ENCODE measurements at places on chromosomes 11 and 22.

GRCh38 chr11:15864026-15864805 lies 492.1 kb downstream of the SOX6 start:
- DNase-seq: no peak

- no peak for DNase-seq
These were observed 7.3 kb upstream of the SPINDOC start for GRCh38 chr11:63805844-63806415.

DNA sequence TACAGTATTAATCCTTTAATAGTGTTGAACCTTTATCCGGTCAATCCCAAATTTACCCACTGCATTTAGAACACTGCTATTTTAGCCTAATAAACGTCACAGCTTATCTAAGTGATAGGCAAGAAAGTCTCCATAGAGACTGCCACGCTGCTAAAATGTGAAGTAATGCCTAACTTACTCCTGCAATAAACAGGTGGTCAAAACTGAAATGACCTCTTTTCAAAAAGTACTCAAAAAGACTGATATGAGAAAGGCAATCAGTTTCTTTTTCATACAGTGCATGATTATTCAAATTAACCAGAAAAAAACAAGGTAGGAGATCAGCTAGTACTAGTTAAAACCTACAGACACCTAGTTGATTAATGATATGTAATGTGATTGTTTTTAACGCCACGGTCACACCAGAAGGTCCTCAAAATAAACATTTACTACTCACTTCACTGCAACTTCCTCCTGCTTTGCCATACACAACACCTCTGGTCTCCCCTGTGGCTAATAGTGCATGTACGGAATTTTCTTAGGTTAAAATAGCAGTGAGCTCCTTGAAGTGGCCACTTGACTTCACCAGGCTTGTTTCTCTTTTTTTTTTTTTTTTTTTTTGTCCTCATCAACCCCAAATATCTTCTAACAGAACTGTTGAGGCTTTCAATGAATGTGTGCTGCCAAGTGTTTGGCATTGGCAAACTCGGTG lies 8.8 kb downstream of the ATP5MG start:
- DNase-seq: no peak

GRCh38 chr11:111476956-111477355 lies 35.2 kb downstream of the BTG4 start:
- DNase-seq: no peak

- no peak for DNase-seq
These were observed 11.7 kb upstream of the VPS37C start for GRCh38 chr11:61172888-61173287.

DNA sequence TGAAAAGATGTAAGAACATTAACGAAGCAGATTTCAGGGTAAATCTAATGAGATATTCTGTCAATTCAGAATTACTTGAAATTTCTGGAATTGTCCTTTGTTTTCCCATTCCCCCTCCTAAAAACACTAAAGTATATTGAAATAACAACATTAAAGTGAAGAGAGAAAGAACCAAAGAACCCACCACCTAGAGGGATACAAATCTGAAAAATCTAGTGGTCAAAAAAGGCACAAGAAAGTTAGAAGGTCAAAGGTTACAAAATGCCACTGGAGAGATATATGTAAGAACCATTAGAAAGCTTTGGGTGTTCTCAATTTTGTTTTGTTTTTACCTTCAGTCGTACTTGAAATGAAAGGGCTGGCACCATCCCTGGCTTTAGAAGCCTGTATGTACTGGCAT lies 57.9 kb downstream of the DENND5A start:
- no peak for DNase-seq

- no peak for DNase-seq
These were observed 2.2 kb upstream of the RFPL2 start for GRCh38 chr22:32206774-32207758.

DNA sequence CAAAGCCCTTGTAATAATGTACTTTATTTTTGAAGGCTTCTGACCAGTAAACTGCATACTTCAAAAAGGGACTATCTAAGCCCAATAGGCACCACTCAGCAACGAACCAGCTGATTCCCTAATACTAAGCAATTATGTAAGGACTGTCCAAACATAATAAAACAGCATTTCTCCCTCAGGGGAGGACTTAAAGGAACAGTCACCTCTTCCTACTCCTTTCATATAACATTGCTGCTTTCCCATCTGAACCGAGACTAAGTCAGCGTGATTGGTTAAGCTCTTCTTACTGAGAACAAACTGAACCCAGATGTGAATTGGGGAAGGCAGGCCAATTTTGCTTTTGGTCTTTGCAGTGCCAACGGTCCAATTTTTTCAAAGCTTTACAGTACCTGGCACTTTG lies 420.0 kb downstream of the METTL15 start:
- no peak for DNase-seq

DNA sequence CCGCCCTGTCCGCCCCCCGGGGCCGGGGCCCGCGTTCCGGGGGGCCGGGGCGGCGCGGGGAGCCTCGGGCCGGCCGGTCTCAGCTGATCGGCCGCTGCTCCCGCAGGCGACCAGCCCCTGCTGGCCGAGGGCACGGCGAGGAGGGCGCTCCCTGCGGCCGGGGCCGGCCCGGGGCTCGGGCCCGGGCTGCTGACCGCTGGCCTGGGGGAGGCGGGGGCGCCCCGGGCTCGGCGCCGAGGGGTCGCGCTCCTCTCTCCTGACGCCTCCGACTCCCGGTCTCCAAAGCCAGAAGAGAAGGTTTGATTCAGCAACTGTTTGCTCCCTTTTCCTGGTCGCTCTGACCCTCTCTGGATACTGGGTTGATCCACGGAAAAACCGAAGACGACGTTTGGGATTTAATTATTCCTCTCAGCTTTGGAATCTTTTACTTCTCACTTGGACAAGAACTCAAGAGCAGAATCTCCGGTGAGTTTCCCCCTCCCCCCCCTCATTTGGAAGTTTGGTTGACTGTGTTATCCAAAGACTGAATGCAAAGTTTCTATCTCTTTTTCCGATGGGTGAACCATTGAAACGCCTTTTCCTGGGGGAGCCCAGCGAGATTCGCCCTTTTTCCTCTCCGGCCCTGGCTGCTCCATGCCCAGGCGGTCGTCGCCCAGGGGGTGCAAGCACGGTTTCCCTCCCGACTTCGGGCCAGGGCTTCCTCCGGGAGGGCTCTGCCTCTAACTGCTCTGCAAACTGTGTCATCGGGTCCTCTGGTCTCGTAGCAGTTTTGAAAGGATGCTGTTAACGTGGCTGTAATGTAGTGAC lies 725 bp downstream of the KDM2A start:
- DNase-seq: no peak

DNA sequence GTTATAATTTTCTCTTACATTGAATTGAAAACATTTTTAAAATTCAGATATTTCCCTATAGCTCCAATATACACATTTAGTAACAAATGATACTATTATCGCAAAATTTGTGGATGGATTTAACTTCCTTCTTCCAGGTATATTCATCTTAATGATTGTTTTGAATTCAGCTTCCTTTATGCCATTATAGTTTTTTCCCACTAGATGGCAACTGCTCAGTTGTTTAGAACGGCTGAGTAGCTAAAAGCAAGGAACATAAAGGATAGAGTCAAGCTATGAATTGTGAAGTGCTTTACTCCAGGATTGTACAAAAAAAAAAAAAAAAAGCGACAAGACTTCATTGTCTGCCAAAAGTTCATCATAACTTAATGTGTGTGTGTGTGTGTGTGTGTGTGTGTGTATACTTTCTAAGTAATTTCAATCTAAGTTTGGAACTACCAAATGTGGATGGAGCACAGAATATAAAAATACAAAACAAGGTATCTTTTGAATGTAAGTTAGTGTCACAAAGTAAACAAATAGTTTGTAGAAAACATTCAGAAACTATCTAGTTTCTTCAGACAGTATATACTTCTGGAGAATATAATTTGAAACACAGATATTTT lies 846.4 kb downstream of the DLG2 start:
- peak; percentile 13 for DNase-seq

GRCh38 chr11:7448201-7448600 lies 37.1 kb upstream of the OLFML1 start:
- no peak for DNase-seq

DNA sequence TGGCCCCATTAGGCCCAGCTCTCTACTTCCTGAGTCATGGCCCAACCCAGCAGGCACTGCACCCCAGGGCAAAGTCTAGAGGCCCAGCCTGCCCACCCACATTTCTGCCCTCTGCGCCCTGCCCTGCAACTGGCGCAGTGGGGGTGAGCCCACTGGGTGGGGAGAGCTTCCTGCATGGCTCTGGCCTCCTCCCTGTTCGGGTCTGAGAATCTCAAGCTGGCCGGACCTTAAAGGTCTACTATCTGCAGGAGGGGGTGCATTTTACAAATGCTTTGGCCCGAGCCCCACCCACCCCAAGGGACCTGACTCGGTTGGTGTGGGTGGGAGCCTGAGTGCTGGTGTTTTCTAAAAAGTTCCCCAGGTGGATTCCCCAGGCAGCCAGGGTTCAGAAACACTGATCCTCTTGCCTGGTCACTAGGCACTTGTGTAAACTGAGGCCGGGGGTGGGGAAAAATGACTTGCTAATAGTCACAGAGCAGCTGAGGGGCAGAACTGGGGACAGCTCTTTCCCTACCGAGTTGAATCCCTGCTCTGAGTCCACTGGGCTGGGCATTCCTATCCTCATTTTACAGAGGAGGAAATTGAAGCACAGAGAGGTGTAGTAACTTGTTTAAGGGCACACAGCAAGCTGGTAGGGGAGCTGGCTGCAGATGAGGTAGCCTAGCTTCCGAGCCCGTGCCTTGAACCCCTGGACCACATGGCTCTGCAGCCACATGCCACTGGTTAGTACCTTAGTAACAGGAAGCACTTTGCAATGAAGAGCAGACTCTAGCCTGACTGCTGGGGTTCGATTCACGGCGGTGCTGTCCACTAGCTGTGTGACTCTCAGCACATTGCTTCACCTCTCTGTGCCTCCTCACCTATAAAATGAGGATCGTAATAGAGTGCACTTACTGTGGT lies 36.3 kb downstream of the CD82 start:
- no peak for DNase-seq

DNA sequence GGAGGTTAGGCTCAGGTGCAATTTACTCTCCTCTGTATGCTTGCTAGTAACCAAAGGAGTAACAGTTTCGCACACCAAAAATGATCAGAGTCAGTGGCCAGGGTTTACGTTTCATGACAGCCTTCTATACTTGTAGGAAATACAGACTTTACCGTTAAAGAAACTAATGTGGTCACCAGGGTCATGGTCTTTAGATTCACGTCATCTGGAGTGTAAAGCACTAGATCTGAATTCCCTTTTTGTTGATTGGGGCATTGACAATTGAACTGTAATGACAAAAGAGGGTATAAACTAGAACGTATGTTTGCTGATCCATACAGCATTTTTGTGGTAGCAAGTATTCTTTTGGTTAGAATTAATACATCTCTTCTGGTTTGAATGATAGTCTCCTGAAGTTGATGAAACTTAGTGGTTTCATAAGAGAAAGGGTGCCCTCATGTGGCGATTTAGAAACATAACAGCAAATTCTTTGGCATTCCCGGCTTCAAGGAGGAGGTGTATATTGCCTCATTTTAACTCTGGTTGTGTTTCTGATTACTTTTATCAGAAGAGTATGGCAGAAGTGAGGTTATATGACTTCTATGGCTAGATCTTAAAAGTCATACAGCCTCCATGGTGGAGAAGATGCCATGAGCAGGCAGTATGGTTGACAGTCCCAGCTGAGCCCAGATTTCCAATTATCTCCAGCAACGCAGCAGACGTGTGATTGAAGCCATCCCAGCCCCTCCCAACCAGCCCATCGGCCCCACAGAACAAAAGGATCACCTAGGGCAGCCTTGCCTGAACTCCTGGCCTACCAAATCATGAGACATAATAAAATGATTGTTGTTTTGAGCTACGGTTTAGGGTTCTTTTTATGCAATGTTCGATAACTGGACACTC lies 35.1 kb downstream of the MMP7 start:
- peak; percentile 71 for DNase-seq

Data from stromal cell of bone marrow (primary cell).